ENCODE measurements at places on chromosomes 1 and 21.

DNA sequence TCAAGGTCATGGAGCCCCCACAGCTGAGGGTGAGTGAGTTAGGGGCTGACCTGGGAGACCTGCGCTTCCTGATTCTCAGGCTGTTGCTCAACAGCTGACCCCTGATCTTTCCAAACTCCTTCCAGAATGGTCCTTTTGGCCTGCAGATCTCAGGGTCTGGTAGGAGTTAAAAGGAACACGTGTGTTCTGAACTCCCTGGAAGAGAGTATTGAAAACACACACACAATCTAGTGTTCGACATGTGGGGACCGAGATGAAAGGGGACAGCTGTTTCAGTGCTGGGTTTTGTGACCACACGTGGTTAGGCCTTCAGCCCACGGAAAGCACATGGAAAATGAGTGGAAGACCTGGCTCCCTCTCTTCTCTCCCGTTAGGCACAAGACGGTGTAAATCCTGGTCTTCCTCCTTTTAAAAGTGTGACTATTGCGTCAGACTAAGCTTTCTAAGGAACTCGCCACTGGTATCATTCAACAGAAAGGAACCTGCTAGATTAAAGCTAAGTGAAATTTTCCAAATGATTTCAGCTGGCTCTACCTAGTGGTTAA lies 49.6 kb downstream of the RUNX1 start:
- DNase-seq, result peak; percentile 15

- DNase-seq, result no peak
Measured at GRCh38 chr1:25731148-25731547, 68.8 kb upstream of the SELENON start.

- DNase-seq, result no peak
Measured at GRCh38 chr1:94105581-94105952, 15.4 kb downstream of the ABCA4 start.

GRCh38 chr21:17650292-17650691 lies 37.6 kb upstream of the BTG3 start:
- DNase-seq, result no peak

GRCh38 chr1:42845193-42845592 lies 1.2 kb upstream of the ZNF691 start:
- no peak for DNase-seq

DNA sequence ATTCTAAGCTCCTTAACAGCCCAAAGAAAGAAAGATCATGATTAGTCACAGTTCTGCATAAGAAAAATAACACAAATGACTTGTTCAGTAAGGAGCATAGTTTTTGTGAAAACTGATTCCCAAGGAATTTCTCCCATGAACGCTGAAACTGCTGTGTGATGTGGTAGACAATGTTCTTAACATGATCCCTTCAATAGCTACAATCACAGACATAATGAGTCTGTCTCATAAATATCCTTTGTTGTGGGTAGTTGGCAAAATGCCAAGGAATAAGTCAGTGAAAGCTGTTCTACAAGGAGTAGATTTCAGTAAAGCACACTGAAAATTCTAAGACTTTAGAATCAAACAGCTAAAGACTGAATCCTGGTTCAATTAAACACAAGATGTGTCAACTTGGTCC lies 404.8 kb downstream of the HLX start:
- DNase-seq, result peak; percentile 68

- DNase-seq, result no peak
Measured at GRCh38 chr1:198679535-198680173, 40.8 kb downstream of the PTPRC start.

- no peak for DNase-seq
Measured at GRCh38 chr1:156756355-156756754, 4.9 kb upstream of the HDGF start.

DNA sequence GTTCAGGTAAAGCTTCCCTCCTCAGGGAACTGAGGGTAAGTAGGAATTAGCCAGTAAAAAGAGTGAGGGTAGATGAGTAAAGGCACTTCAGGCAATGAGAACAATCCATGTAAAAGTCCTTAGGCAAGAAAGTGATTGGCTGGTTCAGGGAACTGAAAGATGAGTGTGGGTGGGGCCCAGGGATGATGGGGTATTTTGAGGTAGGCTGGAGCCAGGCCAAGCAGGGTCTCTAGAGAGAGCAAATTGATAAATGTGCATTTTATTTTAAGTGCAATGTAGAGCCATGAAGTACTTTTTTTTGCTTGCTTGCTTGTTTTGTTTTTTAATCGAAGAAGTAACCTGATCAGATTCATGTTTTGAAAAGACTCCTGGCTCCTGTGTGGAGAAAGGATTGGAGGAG lies 26.5 kb downstream of the OSBPL9 start:
- no peak for DNase-seq

DNA sequence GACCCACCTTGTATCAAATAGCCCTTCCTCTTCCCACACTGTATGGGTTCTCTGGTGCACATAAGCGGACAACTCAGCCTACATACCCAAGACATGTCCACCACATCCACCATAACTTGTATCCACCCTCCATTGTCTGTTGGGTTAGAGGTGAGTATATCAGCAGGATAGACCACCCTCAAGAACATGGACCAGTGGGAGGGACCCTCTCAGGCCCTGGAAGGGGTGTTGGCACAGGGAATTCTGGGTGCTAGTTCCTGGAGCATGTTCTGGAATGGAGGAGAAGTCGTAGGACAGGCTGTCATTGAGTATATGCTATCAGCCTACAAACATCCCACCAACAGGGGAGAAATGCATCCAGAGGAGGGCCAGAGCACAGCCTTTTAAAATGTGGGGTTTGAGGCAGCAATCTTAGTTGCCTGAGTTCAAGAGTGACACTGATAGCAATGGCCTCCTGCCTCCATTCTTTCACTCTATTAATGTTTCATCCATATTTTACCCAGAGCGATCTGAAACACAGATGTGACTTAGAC lies 7.5 kb downstream of the CD55 start:
- DNase-seq, result no peak

DNA sequence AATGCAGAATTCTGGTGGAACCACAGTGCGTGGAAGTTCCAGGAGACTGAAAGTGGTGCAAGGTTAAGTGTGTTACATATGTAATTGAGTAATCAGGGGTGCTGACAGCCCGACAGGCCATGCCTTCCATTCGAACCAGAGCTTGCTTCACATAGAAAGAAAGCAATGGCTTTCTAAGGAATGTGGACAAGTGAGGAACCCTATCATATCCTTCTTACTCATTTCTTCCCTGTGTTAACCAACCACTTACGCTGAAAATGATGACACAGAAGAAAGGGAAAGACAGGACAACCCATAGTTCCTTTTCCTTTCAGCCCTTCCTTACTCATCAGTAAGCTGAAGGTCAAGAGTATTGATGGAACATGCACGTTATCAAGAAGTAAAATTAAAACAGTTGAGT lies 48.1 kb upstream of the KCNA3 start:
- DNase-seq, result no peak

DNA sequence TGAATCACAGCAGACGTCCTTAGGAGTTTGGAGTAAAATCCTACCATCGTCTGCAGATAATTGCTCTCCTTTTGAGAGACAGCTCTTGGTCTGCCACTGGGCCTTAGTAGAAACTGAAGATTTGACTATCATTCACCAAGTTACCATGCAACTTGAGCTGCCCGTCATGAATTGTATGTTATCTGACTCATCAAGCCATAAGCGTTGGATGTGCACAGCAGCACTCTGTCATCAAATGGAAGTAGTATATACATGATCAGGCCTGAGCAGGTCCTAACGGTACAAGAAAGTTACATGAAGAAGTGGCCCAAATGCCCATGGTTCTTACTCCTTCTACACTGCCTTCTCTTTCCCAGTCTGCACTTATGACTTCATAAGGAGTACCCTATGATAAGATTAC lies 317.8 kb downstream of the GPATCH2 start:
- DNase-seq, result no peak

DNA sequence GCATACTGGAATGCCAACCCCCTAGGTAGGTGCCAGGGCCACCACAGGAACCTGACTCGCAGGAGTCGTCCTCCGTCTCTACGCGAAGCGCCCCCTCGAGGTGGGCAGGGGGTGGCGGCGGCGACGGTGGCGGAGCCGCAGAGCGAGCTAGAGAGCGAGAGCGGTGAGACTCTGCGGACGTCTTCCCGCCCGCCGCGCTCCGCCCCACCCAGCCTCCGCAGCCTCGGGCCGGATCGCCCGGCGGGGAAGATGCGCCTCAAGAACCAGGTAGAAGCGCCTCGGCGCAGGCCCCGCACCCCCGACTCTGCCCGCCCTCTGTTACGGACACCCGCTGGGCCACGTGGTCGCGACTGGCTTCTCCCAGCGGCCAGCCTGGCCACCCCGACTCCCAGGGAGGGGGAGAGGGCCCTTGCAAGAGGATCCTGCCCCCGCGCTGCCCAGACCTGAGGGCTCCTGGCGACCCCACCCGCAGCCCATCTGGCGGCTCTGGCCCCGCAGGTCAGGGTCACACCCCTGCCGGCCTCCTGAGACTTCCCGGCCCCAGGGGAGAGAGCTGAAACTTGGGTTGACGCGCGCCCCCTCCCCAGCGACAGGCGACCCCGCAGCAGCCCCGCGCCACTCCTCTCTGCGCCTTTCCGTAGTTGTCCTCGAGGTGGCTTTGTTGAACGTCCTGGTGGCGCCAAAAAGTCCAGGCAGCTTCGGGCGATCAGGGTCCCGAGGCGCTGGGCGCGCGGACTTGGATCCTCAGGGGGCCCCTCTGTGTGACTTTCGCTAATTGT lies 24.4 kb upstream of the AGBL4 start:
- DNase-seq, result no peak

DNA sequence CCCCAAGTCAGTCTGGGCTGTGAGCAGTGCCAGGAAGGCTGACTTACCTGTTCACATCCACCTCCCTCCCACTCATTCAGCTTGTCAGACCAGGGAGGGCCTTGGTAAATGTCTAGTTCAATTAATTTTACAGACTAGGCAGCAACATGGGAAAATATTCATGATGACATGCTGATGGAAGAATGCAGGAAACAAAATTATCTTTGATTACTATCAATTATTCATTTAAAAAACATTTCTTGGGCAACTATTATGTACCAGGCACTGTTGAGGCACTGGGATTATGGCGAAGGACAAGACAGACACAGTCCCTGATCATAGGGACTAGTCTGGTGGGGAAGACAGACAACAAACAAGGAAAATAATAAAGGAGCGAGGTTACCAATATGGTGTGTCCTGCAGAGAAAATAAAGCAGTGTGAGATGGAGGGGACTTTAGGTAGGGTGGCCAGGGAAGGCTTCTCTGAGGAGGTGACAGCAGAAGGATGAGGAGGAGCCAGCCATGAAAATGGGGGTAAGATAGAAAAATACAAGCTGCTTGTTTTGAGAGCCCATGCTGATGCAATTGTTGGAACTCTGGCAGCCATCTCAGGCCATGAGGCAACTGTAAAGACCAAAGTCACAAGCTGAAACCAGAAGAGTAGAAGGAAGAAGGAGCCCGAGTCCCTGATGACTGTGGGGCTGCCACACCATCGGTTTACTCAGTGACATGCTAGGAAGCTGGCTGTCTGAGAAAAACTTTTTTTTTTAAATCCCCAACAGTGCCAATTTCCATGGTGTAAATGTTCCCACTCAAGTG lies 14.0 kb downstream of the TRIM62 start:
- peak; percentile 57 for DNase-seq

DNA sequence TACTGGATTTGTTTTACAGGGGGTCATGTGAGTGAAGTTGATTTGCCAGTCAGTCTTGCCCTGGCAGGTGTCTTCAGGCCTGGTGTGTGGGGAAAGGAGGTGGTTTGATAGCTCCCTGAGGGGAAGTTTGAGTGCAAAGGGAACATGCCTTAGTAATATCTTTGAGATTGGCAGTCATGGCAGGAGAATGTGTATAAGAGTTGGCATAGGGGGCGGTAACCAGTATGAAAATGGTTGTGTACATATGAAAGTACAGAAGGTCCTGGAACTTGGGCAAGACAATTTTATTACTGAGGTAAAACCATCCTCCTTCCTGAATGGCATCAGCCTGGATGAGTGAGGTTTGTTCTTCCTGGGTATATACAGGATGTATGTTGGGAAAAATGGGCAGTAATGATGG lies 37.6 kb upstream of the PLA2G5 start:
- DNase-seq, result no peak

- DNase-seq, result no peak
Measured at GRCh38 chr1:198598796-198599321, 40.0 kb upstream of the PTPRC start.

DNA sequence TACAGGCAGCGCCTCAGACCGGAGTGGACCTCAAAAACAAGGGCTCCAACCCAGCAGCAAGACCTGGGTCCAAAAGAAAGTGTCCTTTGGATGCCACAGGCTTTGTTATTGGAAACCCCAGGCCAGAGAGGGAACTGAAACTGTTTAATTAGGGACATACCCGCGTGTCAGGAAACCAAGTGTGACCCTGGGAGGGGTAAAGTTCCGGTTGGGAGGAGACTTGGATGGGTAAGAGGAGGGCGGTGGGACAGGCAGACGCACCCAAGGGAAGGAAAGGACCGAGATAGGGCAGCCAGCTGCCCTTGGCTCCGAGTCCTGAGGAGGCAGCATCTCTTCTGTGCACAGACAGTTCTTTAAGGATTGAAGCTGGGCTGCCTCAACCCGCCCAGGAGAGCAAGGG lies 71.4 kb downstream of the CDC7 start:
- DNase-seq, result no peak

DNA sequence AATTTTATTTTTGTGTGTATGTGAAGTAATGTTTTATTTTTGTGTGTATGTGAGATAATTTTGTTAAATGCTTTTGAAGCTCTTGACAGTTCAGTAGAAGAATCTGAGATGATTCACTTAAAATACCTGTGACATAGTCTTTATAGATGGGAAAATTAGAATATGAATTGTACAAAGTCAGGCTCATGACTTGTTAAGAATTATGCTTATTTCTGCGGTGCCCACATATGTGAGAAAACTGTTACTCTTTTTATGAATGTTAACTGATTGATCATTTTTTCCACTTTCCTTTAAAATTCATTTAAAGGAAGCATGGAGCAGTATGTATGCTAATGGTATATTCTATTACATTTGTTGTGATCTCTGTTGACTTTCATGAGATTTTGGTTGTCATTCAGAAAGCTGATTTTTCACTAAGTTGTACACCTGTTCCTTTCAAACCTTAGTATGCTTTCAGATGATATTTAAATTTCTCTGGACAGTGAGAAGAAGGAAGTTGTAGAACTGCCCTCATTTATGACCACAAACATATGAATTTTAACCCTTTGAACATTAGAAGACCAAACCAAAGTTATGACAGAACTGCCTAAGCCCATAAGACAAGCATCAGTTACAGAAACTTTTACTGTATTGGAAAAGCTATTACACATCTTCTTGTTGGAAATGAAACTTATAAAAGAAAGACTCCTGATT lies 110.1 kb downstream of the POU2F1 start:
- no peak for DNase-seq

- DNase-seq, result no peak
Measured at GRCh38 chr21:16709866-16710550, 802.8 kb upstream of the CXADR start.

Measured in EH (cell line).